ENCODE measurements at places on chromosomes 13 and 19.

- no peaks in the 10 kb centered on the region for H3K27me3 ChIP-seq
- H3K4me3 ChIP-seq, result no peak overlapping the region
- no peak overlapping the region for H3K27ac ChIP-seq
- H3K4me1 ChIP-seq, result no peaks in the 10 kb centered on the region
Observed at GRCh38 chr13:35699825-35700510, 223.5 kb upstream of the MAB21L1 start.

- H3K4me3 ChIP-seq, result peak overlapping the region; percentile 73
- H3K4me1 ChIP-seq, result no peaks in the 10 kb centered on the region
- peak overlapping the region; percentile 31 for H3K27ac ChIP-seq
- DNase-seq, result no peak
- H3K36me3 ChIP-seq, result no peaks in the 10 kb centered on the region
Observed at GRCh38 chr13:20118268-20119140, 42.3 kb downstream of the GJA3 start.

- no peaks in the 10 kb centered on the region for H3K36me3 ChIP-seq
- no peaks in the 10 kb centered on the region for H3K4me1 ChIP-seq
- H3K4me3 ChIP-seq, result no peak overlapping the region
- DNase-seq, result no peak
- H3K27ac ChIP-seq, result no peak overlapping the region
Observed at GRCh38 chr13:33381180-33381579, 95.6 kb upstream of the STARD13 start.

DNA sequence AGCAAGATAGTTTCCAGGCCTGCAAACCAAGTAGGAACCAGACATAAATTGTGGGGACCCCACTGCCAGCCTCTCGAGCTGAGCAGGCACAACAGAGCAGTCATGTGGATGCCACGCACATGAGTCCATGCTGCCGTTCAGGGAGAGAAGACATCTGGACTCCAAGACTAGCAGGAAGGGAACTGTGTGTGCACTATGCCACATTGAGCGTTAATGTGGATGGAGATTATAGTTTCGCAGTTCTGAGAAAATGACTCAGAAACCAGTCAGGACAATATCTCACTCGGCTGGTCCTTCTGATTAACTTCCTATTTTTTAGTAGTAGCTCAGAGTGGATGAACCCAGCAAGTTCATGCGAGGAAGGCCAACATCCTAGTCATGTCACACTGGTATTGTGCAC is 124.9 kb downstream of the CRYL1 start:
- no peak overlapping the region for H3K27ac ChIP-seq
- no peak overlapping the region for H3K4me3 ChIP-seq
- no peak for DNase-seq
- peaks cover 36% of the 10 kb centered on the region for H3K36me3 ChIP-seq
- no peaks in the 10 kb centered on the region for H3K4me1 ChIP-seq
- no peaks in the 10 kb centered on the region for H3K27me3 ChIP-seq

DNA sequence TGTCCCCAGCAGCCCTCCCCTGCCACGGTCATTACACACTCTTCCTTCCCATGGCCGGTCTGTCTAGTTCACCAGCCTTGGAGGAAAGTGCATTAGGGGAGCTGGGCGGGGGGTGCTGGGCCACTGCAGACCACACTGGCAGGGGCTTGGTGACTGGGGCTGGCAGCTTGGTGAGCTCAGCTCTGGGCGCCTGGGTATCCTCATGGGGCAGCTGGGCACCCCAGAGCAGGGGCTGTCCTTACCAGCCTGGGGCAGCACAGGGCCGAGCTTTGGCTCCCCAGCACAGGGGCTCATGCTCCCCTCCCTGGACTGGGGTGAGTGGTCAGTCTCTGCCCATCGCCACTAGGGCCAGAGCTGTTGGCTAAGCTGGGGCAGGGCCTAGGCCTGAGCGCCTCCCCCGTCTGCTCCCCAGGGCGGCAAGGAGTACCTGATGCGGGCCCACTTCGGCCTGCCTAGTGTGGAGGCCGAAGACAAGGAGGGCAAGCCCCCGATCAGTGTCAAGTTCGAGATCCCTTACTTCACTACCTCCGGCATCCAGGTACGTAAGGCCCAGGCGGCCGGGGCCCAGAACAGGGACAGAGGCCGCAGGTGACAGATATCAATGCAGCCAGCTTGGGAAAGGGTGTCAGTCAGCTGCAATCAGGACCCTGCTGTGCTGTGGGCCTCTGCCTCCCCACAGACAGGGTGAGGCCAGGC is 35.5 kb downstream of the AP1M1 start:
- H3K36me3 ChIP-seq, result peaks cover 93% of the 10 kb centered on the region
- H3K4me3 ChIP-seq, result no peak overlapping the region
- H3K27ac ChIP-seq, result no peak overlapping the region
- peak; percentile 8 for DNase-seq

GRCh38 chr13:80348750-80349149 is 7.8 kb upstream of the SPRY2 start:
- no peaks in the 10 kb centered on the region for H3K36me3 ChIP-seq
- H3K27me3 ChIP-seq, result no peaks in the 10 kb centered on the region
- H3K4me1 ChIP-seq, result no peaks in the 10 kb centered on the region
- DNase-seq, result no peak

DNA sequence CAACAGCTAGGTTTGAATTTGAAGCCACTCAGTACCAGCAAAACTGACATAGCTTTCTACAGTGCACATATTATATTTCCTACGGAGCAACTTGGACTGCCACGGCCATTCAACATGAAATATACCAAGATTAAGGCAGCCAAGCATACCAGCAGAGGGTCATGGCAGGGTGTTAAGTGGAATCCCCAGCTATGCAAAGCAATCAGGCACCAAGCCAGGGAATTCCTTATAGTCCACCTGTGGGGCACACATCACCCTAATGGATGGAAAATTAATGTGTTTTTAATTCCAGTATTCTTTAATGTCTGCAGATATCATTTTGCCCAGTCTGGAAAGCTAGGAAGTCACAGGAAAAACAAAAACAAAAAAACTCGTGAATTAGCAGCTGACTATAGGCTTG is 1190.3 kb downstream of the EFNB2 start:
- H3K4me3 ChIP-seq, result no peak overlapping the region
- no peaks in the 10 kb centered on the region for H3K4me1 ChIP-seq
- DNase-seq, result no peak
- no peaks in the 10 kb centered on the region for H3K27me3 ChIP-seq
- H3K27ac ChIP-seq, result no peak overlapping the region
- H3K36me3 ChIP-seq, result no peaks in the 10 kb centered on the region

Measured in tibial nerve (tissue), 4 donors.